Mucosa of descending colon (tissue), 3 donors: ENCODE measurements at places on chromosomes 3 and 15.
A peak's percentile ranks its signal among the peaks of the same experiment; 100 is the strongest.

- no peak for DNase-seq
Measured at GRCh38 chr3:12990306-12990705, 82.9 kb downstream of the IQSEC1 start.

- peak; percentile 83 for DNase-seq
Measured at GRCh38 chr3:185069037-185070030, 83.5 kb downstream of the C3orf70 start.

- DNase-seq = no peak
Measured at GRCh38 chr15:39083213-39083612, 497.7 kb upstream of the THBS1 start.

DNA sequence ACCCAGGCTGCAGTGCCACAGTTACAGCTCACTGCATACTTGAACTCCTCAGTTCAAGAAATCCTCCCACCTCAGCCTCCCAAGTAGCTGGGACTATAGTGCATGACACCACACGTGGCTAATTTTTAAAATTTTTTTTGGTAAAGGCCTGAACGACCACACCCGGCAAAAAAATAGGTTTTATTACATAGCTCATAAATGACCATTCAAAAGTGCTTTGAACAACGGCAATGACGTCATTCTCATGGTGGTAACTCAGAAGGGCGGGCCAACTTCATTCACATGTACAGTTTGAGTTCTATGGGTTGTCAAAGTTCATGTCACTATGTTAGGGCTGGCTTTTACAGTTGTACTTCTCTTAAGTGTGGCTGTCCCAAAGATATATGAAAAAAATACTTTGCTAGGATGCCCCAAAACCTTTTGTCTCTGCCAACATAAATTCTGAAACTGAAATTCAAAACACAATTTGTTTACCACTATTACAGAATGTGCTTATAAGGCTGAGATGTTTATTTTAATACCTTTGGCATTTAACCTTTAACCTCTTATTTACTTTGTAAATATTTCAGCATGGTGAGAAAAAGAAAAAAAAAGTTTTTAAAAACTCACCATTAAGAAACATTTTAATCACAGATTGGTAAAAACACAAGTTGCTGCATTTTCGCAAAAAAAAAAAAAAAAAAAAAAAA is 6.2 kb downstream of the MYO1E start:
- DNase-seq = no peak

- no peak for DNase-seq
Measured at GRCh38 chr3:192685801-192686200, 41.5 kb downstream of the FGF12 start.

- peak; percentile 73 for DNase-seq
Measured at GRCh38 chr3:71582036-71582611, 1.4 kb downstream of the FOXP1 start.

DNA sequence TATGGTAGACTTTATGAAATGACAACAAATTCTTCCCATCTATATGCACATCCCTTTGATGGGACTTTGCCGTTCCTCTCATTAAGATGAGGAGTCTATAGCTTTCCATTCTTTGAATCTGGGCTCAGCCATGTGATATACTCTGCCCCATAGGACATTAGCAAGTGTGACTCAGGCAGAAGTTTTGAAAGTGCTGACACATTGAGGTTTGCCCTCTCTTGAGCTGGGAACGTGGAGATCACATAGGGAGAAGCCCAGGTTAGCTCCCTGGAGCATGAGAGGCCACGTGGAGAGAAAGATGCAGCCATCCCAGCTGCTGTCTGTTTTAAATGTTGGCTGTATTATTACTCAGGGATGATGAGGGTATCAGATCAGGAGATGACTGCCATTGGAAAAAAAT is 67.7 kb upstream of the OXTR start:
- DNase-seq = no peak
